GDM1 (cell line): ENCODE measurements at places on chromosomes 1 and 21.

- no peak for DNase-seq
Measured at GRCh38 chr1:244092964-244093638, 42.0 kb downstream of the ZBTB18 start.

DNA sequence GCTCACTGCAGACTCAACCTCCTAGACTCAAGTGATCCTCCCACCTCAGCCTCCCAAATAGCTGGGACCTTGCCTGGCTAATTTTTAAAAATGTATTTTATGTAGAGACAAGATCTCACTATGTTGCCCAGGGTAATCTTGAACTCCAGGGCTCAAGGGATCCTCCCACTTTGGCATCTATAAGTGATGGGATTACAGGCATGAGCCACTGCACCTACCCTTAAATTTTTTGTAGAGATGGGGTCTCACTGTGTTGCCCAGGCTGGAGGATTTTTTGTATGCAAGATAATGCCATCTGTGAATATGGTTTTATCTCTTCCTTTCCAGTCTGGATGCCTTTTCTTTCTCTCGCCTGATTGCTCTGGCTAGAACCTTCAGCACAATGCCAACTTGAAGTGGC lies 8.7 kb upstream of the DCAF8 start:
- no peak for DNase-seq

DNA sequence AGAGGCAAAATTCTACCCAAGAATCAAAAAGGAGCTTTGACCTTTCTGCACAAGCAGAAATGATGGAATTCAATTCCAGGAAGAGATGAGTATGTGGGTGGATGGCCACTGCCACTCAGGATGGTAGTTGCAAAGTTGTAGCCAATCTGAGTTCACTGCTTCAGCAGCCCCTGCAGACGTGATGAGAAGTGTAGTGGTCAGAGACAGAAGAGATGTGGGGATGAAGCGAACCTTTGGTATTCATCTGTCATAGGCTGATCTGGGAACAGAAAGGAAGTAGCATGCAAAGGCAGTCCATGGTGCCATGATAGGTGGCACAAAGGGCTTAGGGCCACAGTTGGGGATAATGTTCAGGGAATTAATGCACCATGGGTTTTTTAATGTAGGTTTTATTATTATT lies 81.1 kb upstream of the PGBD5 start:
- DNase-seq, result no peak

DNA sequence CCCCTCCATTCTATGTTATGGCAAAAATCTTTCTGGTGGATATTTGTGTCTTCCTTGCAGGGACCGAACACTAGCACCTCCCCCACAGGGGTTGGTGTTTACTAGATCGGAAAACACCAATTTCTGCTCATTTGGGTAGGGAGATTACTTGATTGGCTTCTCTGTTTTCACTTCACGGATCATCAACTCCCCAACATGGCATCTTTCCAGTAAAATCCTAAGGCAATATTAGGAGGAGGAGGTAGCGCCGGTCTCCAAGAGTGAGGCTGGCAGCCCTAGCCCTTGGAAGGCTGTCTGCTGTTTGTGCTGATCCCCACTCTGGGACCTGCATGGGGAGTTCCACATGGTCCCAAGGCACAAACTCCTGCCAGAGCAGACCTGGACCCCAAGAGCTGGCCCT lies 12.2 kb downstream of the VASH2 start:
- no peak for DNase-seq

GRCh38 chr1:201606096-201606495 lies 67.2 kb downstream of the NAV1 start:
- DNase-seq, result no peak

DNA sequence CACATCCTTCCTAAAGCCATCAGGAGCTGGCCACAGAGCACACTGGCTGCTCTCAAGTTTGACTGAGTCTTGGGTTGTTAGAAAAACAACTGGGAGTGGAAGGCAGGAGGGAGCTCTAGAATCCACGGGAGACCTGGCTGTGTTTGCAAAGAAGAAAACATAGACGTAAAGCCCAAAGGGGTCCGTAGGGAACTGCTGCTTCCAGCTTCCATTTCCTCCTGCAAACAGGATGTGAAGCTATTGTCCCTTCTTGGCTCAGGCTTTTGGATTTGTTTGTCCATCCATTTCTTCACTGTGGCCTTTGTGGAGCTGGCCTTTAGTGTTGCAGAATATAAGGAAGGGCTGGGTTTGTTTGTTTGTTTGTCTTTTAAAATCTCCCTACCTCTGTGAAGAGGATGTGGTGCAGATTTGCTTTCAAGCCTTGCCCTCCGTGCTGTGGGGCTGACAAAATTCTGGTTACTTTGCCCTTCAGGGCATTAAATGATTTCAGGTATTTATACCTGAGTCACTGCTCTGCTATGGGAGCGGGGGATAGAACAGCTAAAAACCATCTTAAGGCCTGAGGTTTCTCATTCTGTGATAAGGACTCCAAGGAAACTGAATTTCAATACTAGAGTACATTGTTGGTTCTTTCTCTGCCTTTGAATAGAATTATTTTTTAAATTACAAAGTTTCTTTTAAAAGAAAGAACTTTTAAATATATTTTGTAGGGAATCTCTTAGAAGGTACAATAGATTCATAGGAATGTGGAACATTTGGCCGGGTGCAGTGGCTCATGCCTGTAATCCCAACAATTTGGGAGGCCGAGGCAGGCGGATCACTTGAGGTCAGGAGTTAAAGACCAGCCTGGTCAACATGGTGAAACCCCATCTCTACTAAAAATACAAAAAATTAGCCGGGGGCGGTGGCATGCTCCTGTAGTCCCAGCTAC lies 74.3 kb downstream of the MPZL1 start:
- DNase-seq, result no peak

DNA sequence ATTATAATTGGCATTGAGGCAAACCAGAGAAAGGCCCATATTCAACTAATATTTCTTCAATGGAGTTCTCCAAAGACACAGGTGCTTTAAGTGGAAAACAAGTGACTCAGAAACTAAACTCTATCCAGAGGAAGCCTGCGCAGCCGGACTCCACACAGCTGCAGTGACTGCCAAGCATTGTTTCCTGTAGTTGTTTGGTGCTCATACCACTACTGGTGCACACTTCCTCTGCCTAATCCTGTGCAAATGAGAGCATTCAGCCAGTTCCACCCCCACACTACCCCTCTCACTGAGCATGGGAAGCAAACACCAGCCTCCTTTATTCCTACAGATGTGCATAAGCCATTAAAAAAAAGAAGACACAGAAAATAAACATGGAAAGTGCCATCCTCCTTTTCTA lies 102.9 kb downstream of the VAV3 start:
- DNase-seq, result peak; percentile 76
